ENCODE measurements at places on chromosomes 1 and 21. TPM values are rescaled to one million over a fixed set of nuclear protein-coding genes. Genes with fewer than 3 reads are reported as not detected.

DNA sequence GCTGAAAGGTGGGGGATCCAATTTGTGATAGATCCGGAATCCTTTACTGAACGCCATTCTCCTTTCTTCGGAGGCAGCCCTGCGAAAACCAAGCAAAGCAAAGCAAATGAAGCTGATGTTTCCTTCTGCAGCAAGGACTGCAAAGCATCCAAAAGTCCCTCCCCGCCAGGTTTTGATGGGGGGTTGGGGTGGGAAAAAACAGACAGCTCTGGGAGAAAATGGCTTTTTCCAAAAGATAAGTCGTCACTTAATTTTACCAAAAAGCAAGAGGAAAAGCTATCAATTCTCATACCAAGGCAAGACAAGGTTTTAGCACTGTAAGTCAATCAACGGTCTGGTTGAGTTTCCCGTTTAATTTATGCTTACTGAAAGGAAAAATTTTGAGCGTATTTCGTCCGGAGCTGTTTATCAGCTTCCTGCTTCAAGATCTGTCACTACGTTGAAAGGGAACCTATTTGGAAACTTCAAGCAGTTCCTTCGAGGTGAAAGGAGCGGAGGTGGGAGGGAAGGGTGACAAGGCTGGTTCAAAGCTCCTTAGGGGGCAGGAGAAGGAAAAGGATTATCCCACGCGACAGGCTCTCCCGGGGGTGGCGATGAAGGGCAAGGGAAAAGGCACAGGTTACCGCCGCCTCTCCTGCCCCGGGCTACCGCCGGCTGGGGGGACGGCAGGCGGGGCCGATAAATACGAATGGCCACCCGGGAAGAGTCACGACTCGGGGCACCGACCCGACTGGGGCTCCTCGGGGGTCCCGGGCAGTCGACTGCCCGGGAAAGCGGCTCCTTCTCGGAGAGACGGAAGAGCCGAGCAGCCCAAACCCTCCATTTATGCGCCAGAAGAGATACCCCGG lies 750 bp downstream of the SYNJ1 start:
- H3K27ac ChIP-seq: peak overlapping the region; percentile 76
- peak; percentile 53 for DNase-seq
- H3K4me3 ChIP-seq: peak overlapping the region; percentile 96
- H3K36me3 ChIP-seq: peaks cover 5% of the 10 kb centered on the region

DNA sequence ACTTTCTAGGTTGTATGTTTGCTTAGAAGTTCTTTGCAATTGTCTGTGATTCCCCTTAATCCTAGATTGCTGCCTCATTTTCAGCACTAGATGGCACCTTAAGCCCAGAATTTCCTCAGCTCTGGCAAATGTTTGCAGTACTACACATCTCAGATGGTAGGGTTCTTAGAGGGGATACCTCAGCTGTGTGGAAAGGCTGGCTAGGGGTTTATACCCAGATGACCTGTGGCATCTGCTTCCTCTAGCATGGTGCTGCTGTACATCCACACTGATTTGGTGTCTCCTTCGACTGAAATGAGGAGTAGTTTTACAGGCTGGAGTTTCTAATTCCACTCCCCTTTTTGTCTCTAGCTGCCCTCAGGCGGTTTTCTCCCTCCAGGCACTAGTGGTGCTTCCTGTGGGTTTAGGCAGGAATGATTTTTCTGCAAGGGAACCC lies 23.5 kb downstream of the ASB17 start:
- no peak overlapping the region for H3K27ac ChIP-seq
- no peak overlapping the region for H3K4me3 ChIP-seq
- no peaks in the 10 kb centered on the region for H3K27me3 ChIP-seq
- DNase-seq: peak; percentile 58

The C8B gene
- not detected for total RNA-seq

- DNase-seq: peak; percentile 72
- peaks cover 19% of the 10 kb centered on the region for H3K4me1 ChIP-seq
- no peaks in the 10 kb centered on the region for H3K36me3 ChIP-seq
- no peaks in the 10 kb centered on the region for H3K27me3 ChIP-seq
Observed at GRCh38 chr1:204475656-204476432, 18.8 kb downstream of the PIK3C2B start.

The LCK gene
- not detected for total RNA-seq

The DCST1 gene
- not detected for total RNA-seq

GRCh38 chr21:44617071-44617501 lies 5.2 kb downstream of the KRTAP10-8 start:
- H3K36me3 ChIP-seq: no peaks in the 10 kb centered on the region
- H3K4me1 ChIP-seq: no peaks in the 10 kb centered on the region
- no peaks in the 10 kb centered on the region for H3K27me3 ChIP-seq
- DNase-seq: no peak
- H3K27ac ChIP-seq: no peak overlapping the region

The OR2T33 gene
- total RNA-seq: not detected

GRCh38 chr21:25396135-25396711 lies 211.1 kb downstream of the MRPL39 start:
- no peaks in the 10 kb centered on the region for H3K27me3 ChIP-seq
- H3K27ac ChIP-seq: no peak overlapping the region
- no peaks in the 10 kb centered on the region for H3K36me3 ChIP-seq
- H3K4me3 ChIP-seq: no peak overlapping the region
- H3K4me1 ChIP-seq: no peaks in the 10 kb centered on the region
- DNase-seq: no peak

The PGBD5 gene
- 21.6 TPM for total RNA-seq

GRCh38 chr21:44291078-44291935 lies 5.6 kb downstream of the AIRE start:
- H3K27ac ChIP-seq: no peak overlapping the region
- H3K4me3 ChIP-seq: no peak overlapping the region
- H3K4me1 ChIP-seq: peaks cover 22% of the 10 kb centered on the region
- H3K36me3 ChIP-seq: no peaks in the 10 kb centered on the region
- DNase-seq: no peak

The NFIA gene
- total RNA-seq: 21.1 TPM

GRCh38 chr1:10833630-10834557 lies 37.4 kb upstream of the CASZ1 start:
- peaks cover 28% of the 10 kb centered on the region for H3K27me3 ChIP-seq
- H3K4me3 ChIP-seq: no peak overlapping the region
- DNase-seq: no peak
- peaks cover 7% of the 10 kb centered on the region for H3K4me1 ChIP-seq

DNA sequence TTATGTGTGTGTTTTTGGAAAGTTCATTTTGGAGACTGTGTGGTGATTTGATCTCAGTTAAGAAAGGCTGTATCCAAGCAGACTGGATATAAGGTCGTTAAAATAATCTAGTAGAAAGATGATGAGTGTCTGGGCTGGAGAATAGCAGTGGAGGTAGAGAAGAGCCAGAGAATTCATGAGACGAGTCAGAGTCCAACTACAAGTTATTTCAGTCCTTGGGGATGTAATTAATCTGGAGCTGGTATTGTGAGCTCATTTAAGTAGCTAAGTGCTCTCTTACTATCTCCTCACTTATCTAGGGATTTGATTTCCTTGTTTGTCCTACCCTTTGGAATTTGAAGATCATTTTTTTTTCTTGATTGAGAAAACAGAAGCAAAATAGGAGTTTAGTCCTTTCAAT lies 1219.0 kb upstream of the ADGRL4 start:
- no peaks in the 10 kb centered on the region for H3K4me1 ChIP-seq
- no peak for DNase-seq
- no peaks in the 10 kb centered on the region for H3K36me3 ChIP-seq
- no peak overlapping the region for H3K4me3 ChIP-seq
- H3K27me3 ChIP-seq: no peaks in the 10 kb centered on the region

The AVPR1B gene
- 0.05 TPM for total RNA-seq
